Left hindlimb (tissue), 1 donor: ENCODE measurements at places on chromosomes 1 and 21.

DNA sequence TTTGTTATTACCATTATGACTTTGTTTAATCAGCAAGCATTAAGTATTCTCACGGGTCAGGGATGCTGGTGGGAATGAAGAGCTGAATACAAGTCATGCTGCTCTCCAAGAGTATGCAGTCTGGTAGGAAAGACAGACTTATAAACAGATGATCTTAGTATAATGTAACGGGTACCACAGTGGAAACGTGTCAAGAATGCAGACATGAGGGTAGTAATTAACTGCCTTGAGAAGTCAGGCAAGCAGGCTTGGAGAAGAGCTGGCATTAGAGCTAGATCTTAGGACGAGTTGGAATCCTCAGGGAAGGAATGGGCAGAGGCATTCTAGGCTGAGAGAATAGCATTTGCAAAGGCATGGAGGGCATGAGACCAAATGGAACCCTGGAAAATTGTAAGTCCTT, 19.7 kb downstream of the FAM76A start:
- DNase-seq: no peak

DNA sequence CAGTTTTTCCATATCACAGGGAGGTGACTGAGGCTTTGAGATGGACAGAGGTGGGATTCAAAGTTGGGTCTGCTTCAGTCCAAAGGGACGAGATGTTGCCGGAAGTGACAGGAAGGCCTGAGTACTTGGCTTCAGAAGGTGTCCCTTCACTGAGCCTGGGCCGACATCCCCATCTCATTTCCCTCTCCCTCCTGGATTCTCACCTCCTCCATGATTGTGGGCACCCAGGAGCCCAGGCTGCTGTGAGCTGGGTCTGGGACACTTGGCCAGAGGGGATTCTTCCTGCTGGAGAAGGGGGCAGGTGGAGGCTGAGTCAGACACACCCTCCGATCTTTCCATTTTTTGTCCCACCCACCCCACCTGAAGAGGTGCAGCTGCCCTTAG, 2.8 kb upstream of the MRPS15 start:
- no peak for DNase-seq

- DNase-seq: no peak
Observed at GRCh38 chr1:23416964-23417363, 7.6 kb downstream of the TCEA3 start.

GRCh38 chr1:15075817-15076216, 77.7 kb upstream of the TMEM51 start:
- no peak for DNase-seq

DNA sequence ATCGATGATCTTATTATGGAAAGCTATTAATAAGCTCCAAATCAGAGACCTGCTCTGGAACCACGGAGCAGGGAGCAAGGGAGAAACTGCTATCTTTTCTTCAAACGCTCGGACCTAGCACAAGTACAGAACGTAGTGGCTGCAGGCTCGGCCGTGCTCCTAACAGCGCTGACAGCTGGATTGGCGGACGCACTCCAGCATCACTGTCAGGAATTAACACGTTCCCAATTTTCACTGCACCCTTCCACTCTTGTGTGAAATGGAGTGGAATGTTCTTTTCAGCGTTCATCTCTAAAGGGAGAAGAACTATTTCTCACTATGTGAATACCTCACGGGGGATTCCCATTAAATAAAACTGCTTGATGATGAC, 106.9 kb downstream of the ZNF281 start:
- peak; percentile 44 for DNase-seq

GRCh38 chr1:111769517-111770146, 13.9 kb downstream of the DDX20 start:
- DNase-seq: no peak

DNA sequence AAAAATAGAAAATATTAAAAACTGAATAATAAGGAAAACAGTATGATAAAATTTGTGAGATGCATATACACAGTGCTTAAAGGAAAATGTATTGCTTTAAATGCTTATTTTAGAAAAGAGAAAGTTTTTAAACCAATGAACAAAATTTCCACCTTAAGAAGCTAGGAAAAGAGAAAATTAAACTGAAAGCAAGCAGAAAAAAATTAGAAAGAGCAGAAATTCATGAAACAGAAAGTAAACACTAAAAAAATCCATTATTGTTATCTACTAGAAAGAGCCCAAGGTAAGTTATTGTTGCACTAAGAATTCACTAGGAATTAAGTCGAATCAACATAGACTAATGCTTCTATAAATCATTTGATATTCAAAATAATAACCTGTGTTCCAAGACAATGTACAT, 67.7 kb downstream of the PIK3R3 start:
- DNase-seq: no peak

GRCh38 chr21:38918607-38919346, 113.0 kb downstream of the ETS2 start:
- no peak for DNase-seq

DNA sequence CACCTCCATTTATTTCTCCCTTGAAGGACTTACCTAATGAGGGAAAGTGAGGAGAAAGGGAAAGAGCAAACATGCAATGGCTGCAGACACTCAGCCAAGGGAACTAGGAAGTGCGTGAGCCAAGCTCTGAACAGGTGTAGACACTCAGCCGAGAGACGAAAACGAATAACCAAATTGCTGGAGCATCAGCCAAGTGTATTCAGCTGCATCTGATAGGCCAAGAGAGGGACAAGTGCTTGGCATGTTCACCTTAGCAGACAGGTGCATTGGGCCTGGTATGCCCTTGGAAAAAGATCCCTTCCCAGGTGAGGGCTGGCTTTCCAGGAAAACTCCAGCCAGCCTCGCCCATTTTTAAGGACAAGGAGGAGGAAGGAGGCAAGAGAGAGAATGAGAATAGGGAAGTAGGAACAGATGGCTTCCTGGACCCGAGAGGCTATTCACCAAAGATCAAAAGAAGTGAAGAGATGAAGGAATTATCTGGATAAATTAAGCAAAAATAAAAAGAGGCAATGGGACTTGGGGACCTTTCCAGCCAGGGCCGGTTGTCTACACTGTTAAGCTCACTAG, 184.7 kb downstream of the TOMM20 start:
- DNase-seq: no peak

GRCh38 chr1:150568594-150568966, 10.8 kb downstream of the MCL1 start:
- DNase-seq: no peak

DNA sequence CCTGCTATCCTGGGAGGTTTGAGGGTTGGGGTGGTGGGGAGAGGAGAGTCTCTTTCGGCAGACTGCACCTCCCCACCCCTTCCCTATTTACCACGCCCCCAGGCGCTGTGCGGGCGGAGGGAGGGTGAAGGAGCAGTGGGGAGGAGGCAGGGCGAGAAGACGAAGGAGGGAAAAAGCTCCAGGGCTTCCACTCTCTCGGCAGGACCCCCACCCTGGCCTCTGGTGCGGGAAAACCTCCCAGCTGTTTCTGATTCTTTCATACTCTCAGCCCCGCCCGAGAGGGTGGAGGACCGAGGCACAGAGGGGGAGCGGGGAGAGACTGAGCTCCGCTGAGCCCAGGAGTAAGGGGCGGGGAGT, 866 bp upstream of the WNT2B start:
- peak; percentile 71 for DNase-seq

GRCh38 chr1:41417746-41418145, 56.5 kb downstream of the FOXO6 start:
- DNase-seq: no peak

DNA sequence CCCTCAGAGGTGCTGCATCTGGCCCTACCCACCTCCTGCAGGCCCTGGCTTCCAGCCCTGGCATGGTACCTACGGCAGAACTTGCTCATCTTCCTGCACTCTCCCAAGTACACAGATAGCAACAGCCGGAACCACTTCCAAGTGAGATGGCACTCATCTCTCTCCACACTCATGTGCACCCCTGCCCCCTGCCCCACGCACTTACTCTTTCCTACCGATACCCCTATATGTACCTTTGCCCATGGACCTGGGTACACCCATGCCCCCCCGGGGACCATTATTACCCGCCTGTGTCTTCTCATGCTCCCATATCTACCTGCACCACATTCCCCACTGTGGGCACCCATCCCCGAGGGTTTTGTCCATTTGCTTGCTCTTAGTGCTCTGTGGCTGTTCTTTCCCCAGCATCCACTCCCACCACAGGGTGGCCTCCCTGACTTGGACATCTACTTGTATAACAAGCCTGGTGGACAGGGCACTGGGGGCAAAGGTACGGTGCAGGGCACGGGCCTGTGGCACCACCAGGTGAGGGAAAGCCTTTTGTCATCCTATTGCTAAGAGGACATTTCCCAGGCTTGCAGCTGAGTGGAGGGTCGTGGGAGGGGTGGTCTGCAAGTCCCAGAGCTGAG, 14.7 kb downstream of the HYI start:
- peak; percentile 26 for DNase-seq

- DNase-seq: peak; percentile 38
Observed at GRCh38 chr1:184118046-184118445, 66.5 kb downstream of the TSEN15 start.

- DNase-seq: no peak
Observed at GRCh38 chr1:26281091-26281958, 1.4 kb downstream of the SH3BGRL3 start.

DNA sequence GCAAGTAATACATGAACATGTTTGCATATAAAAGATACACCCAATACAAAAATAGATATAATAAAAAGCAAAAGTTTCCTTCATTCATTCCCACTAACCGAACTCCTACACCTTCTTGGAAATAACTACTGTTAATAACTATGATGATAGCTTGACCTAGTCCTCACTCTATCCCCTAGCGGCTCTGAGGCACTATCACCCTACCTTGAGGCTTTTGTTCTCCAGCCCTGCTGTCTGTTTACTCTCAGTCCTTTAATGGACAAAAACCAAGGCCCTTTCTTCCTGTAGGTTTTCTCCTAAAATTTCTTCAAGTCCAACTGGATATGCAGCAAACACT, 186.6 kb downstream of the SLC35F3 start:
- no peak for DNase-seq

GRCh38 chr21:35333831-35334618, 284.9 kb upstream of the RUNX1 start:
- no peak for DNase-seq

DNA sequence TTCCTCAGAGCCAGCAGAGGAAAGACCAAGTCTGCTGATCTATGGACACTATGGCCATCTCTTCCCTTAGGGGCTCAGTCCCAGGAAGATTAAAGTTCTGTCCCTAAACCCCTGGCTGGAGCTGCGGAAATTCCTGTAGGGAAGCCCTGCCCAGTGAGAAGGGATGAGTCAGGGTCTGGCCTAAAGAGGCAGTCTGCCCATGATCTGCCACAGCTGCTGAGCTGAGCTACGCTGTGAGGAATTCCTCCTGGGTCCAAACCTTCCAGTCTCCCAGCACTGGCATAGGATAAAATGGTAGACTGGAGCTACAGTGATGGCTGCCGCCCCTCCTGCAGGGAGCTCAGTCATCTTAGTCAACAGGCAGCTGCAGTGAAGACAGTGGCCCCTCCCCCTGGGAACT, 213.7 kb downstream of the BRINP2 start:
- DNase-seq: no peak

- DNase-seq: no peak
Observed at GRCh38 chr1:22176258-22176657, 33.4 kb upstream of the WNT4 start.

GRCh38 chr1:92739669-92740524, 45.0 kb downstream of the EVI5 start:
- DNase-seq: no peak

DNA sequence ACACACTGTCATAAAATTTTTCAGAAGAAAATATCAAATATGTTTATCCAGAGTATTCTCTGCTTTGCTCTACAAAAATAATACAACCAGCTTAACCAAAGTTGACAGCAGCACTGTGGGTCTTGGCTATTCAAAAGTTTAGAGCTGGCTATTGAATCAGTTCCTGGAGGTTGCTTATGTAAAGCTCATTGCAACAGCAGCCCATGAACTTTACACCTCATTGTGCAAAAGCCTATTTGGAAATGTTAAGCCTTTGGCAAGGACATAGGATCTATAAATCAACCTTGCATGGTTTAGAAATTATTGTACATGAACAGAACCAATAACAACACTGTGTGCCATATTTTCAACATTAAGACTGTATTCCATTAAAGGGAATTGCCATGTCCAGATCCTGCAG, 714.9 kb downstream of the ADGRL2 start:
- DNase-seq: no peak

GRCh38 chr1:110426854-110427253, 19.4 kb upstream of the LAMTOR5 start:
- DNase-seq: no peak

GRCh38 chr1:198669023-198669698, 30.3 kb downstream of the PTPRC start:
- DNase-seq: no peak

- no peak for DNase-seq
Observed at GRCh38 chr1:7688659-7689058, 82.4 kb upstream of the VAMP3 start.

GRCh38 chr1:226741009-226741408, 1.9 kb upstream of the ITPKB start:
- DNase-seq: no peak

DNA sequence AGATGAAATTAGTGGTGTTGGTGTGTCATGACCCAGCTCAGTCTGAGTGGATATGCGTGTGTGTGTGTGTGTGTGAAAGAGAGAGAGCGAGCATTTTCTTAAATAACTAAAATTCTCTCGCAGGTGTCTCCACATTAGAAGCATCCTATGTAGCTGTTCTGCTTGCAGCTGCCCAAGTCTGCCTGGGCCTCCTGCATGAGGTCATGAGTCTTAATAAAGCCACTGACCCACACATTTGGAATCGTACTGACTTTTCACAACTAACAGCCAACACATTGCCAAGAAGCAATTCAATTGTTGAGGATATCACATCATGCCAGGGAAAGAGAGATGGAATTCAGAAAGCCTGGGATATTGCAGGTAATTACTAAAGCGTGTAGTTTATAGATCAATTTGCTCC, 238.2 kb upstream of the AJAP1 start:
- DNase-seq: no peak

DNA sequence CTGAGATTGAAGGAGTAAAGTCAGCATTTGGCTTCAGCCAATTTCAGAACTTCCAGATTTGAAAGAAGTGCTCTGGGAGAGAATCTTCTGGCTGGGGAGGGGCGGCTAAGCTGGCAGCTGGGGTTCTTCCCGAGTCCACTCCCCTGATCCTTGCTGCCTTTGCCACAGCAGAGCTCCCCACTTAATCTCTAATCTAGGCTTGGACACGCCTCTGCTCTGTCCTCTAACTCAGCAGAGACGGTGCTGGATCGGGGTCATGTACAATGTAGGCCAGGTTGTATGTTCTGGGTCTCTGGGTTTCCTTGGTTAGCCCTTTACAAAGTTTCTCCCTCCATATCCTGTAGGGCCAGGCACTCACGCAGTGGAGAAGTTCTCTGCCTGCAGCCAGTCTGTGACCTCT, 10.1 kb upstream of the GSTM3 start:
- DNase-seq: no peak

DNA sequence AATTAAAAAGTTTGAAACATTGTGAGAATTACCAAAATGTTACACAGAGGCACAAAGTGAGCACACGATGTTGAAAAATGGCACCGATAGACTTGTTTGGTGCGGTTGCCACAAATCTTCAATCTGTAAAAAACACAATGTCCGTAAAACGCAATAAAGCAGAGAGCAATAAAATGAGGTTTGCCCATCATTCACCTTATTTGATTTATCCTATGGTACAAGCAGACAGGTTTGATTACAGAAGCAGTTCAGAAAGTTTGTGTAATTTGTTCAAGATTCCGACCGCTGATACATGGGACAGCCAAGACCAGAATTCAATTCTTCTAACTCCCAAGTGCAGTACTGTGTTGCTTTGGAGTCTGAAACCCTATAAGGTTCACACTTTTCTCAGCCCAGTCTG, 318.3 kb upstream of the PROX1 start:
- no peak for DNase-seq

- peak; percentile 90 for DNase-seq
Observed at GRCh38 chr1:93447481-93448291, at the start of gene FNBP1L. TSS of gene FNBP1L (plus strand) at chr1:93448118. CDS start at chr1:93448282, 164 bp downstream.
